NCI-H1105 treated with DMSO at 0.1 percent for 48 hours (cell line): ENCODE measurements at places on chromosomes 12 and 14.

DNA sequence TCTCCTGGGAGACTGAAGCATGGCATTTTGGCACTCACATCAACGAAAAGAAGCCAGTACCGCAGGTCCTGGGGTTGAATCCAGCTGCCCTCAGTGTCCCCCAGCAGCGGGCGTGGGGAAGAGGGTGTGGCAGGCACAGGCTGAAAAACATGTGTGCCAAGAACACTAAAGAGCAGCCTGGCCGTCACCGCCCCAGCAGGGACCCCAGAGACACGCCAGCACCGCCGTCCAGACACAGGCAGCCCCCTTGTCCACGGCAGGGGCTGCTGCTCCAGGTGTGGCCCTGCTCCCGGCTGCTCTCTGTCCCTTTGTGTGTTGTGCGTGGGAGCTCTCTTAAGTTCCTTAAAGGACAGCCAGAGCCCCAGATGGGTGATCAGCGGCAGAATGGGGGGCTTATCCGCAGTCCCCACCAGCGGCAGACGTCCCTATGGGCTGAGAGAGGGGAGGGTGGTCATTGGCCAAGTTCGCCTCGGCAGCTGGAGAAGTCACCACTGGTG, 556 bp downstream of the PHETA1 start:
- peak; percentile 33 for DNase-seq

DNA sequence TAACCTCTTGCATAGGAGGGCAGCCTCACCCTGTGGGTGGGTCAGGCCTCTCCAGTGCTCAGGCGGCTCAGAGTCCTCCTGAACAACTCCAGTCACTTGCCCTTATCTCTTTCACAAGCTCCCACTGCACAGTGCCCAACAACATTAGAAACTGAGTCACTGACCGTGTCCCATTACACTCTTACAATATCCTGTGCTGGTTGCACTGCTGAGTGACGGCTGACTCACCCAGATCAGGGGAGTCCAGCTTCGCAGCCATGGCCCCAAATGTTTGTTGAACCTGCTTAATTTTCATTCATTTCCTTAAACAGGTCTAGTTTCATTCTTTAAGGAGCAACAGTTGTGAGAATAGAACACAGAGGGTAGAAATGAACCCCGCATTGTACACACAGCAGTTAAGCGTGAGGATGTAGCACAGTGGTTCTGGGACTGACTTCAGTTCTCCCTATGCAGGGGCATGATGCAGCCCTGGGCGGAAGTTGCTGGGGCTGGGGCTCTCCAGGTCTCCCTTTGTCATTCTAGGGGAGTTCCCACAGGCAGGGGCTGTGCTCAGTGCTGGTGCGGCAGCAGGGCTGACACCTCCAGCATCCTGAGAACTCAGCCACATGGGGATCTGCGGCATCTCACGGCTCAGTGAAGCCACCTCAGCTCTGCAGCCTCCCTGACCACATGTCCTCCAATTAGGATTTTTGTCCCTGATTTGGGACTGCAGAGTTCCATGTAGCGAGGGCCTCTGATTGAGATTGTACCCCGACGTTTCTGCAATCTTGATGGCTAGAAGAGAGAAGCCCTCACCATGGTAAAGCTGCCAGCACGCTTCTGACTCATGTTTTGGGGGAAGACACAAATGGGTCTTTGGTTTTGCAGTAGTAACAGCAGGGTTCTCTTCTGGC, 16.1 kb downstream of the GPR68 start:
- DNase-seq, result no peak

DNA sequence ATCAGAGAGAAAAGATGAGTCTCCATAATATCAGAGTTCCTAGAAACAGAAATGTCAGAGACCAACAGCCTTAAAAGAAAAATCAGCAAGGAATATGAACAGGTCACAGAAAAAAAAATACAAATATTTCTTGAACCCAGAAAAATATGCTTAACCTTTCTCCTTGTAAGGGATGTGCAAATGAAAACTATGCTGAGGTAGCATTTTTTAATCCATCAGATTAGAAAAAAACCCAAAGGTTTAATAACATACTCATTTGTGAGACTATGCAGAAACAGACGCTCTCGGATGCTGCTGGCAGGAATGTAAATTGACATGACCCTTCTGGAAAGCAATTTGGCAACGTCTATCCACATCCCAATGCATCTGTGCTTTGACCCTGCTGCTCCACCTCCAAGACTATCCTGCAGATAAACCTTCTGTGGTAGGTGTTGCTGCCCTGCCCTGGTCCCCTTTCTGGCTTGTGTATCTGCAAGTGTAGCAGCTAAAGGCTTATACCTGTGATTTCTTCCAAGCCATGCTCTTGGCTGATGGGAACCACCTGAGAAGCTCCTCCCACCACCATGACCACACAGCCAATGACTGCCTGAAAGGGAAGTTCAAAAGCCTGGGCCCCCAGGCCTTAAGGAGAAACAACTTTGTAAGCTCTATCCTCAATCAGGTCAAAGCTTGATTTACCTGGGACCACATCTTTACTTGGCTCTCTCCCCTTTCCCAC, 49.4 kb downstream of the LTBP2 start:
- DNase-seq, result no peak

GRCh38 chr14:38481952-38482678, 226.2 kb upstream of the CLEC14A start:
- DNase-seq, result peak; percentile 11

GRCh38 chr12:75710361-75711069, 199.1 kb upstream of the KRR1 start:
- DNase-seq, result no peak

DNA sequence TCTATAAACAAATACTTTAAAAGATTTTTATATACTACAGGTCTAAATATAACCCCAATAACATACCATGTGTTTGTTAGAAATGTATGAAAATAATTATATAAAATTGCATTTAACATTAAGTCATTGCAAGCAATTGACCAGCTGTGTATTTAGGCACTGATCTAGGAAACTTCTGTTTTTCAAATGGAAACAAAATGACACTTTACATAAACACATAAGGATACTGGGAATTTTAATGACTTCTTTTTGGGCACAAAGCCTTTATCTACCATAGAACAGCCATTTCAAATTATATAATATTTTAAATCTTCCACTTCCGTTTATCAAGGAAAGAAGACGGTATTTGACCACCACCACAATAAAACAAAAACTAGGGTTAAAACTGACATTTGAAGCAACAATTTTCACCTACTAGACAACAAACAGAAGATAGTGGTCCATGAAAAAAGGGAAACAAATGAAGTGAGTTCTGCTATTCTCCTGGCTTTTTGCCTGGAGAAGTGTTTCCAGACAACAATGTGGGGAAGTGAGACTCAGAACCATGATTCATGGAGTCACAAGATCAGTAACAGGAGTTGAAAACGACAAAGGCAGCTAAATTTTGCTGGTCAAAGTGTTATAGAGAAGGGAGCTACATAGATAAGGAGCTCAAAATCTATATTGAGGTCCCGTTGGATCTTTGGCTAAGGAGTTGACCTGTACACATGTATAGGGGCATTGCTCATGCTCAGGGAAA, 475.1 kb downstream of the TRHDE start:
- DNase-seq, result no peak

GRCh38 chr12:120263748-120264085, 1.8 kb downstream of the PXN start:
- no peak for DNase-seq

DNA sequence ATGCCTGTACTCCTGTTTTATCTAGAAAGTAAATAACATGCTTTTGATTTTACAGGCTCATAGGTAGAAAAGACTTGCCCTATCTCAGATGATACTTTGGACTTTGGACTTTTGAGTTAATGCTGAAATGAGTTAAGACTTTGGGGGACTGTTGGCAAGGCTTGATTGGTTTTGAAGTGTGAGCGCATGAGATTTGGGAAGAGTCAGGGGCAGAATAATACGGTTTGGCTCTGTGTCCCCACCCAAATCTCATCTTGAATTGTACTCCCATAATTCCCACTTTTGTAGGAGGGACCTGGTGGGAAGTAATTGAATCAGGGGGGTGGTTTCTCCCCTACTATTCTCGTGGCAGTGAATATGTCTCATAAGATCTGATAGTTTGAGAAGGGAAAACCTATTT, 156.2 kb upstream of the GZMB start:
- DNase-seq, result no peak

DNA sequence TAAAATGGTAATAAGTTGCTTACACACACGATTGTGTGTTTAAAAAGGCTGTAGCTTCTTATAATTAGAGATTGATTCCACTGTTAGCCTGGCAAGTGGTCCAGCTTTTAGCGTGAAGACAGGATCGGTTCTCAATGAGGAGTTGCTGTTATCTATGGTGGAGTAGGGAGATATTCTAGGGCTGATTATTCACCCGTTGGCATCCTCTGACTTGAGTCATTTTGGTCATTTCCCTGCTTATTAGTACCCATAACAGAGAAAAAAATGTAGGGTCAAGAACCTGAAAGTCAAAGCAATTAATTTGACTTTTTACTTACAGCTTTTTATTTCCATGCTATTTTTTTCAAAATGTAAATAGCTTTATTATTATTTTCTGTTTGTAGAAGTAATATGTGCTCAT, 76.0 kb downstream of the KCNK13 start:
- no peak for DNase-seq

- DNase-seq, result no peak
These were observed 18.6 kb upstream of the DCAF5 start for GRCh38 chr14:69171569-69171968.

GRCh38 chr12:54411391-54412241, 7.5 kb downstream of the ITGA5 start:
- no peak for DNase-seq

DNA sequence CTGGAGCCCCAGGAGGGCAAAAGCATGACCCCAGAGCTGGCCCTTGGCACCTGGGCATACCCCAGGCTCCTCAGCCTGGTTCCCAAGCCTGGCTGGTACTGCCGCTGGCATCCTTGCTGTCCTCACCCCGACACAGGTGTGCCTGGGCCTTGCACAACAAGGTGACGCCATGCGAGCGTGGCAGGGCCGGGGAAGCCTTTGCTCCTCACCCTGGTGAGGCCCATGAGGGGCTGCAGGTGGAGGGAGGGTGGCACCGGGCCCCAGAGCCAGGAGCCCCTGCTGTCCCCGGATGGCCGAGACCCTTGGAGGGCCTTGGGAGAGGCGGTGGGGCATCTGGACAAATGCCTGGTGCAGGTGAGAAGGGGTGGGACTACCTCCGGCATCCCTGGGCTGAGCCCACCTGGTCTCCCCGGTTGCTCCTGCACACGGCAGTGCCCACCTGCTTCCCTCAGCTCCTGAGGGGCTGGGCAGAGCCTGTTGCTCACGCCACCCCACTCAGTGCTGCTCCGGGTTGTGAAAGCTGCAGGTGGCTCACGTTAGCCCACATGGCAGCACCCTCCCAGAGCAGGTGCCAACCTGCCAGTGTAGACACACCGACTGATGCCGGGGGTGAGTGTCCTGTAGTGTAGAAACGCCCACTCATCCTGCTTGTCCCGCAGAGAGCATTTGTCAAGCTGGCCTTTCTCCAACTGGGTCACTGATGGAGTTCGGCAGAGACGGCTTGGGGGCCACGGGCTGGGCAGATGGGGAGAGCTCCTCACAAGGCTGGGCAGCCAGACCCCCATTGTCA, 24.6 kb upstream of the KIF26A start:
- DNase-seq, result no peak

GRCh38 chr14:59788176-59788575, 82.4 kb downstream of the RTN1 start:
- DNase-seq, result no peak

DNA sequence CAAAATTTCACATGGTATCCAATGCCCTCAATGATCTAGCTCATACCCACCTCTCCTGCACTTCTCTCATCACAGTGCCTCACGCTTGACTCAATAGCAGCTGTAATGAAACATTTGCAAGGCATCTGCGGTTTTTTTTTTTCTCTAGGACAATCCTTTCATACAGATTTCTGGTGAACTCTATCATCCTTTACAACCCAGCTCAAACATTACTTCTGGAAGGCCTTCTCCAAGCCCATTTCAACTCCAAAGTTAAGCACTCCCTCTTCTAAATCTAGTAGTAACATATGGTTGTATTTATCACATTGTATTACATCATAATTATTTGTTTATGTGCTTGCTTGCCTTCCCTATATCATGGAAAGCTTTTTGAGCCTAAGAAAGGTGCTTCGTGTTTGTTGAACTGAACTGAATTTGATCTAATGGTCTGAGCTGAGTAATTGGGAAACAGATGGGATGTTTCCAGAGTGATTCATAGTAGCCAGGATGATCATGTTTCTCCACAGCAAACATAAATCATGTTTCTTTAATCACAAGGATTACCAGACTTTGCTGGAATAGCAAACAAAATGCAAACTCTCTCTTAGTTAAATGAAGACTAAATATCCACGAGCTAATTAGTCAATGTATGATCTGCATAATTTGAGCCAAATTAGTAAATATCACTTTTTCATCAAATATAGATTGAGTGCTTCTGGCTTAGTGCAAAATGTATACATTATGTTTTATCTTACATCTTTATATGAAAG, 14.3 kb downstream of the CFL2 start:
- DNase-seq, result no peak

- no peak for DNase-seq
These were observed 344.3 kb downstream of the EGLN3 start for GRCh38 chr14:33606591-33606990.

GRCh38 chr14:49367696-49368095, 218.5 kb downstream of the RPS29 start:
- DNase-seq, result no peak

- DNase-seq, result no peak
These were observed 51.9 kb downstream of the PRMT8 start for GRCh38 chr12:3542911-3543310.
